ENCODE measurements at places on chromosomes 1 and 21. TPM values are rescaled to one million over a fixed set of nuclear protein-coding genes. Genes with fewer than 3 reads are reported as not detected.

Gene CEP350
- polyA plus RNA-seq, result 19.1 TPM

Gene NSL1
- 102 TPM for polyA plus RNA-seq

Gene PADI3
- polyA plus RNA-seq, result 0.37 TPM

Gene MAEL
- polyA plus RNA-seq, result 0.66 TPM

Gene HEYL
- polyA plus RNA-seq, result 1.6 TPM

Gene LAD1
- polyA plus RNA-seq, result 18.9 TPM

Gene ASTN1
- 2.0 TPM for polyA plus RNA-seq

Gene SLC30A2
- polyA plus RNA-seq, result not detected

Gene UMODL1
- 0.05 TPM for polyA plus RNA-seq

Gene SDF4
- polyA plus RNA-seq, result 45.0 TPM

Gene C1orf52
- polyA plus RNA-seq, result 107 TPM

Gene TSPAN2
- polyA plus RNA-seq, result 9.4 TPM

Gene LRRC39
- polyA plus RNA-seq, result 0.48 TPM

Gene OLIG1
- 0.81 TPM for polyA plus RNA-seq

Gene LENEP
- not detected for polyA plus RNA-seq

Gene METTL13
- polyA plus RNA-seq, result 19.2 TPM
